Stimulated activated naive CD4-positive, alpha-beta T cell (primary cell): ENCODE measurements at places on chromosomes 2 and 18.

DNA sequence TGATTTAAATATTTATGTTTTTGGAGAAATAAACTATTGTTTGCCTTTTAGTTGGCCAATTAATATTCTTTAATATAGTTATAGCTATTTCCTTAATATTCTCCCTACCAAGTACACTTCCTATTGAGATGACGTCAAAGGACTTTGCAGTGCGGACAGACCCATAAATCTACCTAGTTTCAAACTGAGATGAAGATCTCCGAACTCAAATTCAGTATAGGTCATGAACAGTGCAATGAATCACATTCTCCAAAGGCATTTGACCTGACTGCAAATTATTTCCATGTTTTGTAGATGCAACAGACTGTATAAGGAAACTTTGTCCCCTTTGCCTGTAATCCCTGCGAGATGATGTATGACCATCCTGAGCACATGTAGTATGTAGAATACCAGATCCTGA, 342.6 kb upstream of the FIGN start:
- DNase-seq, result no peak

- no peak for DNase-seq
Observed at GRCh38 chr2:195360242-195360641, 296.8 kb upstream of the SLC39A10 start.

DNA sequence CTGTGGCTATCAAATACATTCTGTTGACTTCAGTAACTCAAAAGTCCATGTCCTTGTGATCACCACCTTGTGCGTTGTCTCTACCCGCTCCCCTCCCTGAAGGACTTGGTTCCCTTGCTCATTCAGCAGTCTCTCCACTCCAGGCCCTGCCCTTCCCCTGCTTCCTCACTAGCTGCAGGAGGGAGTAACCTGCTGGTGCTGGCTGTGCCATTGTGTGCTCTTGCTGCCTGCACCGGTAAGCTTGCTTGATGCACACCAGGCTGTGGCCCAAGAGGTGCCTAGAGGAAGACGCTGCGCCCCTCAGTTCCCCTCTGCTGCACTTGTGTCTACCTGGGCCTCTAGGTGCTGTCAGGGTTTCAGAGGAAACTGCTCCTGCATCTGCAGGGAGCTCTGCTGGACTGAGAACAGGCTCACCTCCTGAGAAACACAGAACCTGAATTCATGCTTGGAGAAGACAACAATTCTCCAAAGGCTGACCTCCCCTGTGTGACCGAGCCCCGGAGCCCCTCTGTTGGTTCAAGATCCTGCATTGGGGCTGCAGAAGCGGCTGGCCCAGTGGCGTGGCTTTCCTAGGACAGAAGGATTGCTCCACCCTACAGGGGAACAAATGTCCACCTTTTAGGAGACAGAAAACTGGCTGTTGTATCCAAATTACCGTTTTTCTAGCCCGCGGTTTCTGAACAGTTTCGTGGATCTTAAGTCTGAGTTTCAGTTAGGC, 33.6 kb downstream of the PTPRM start:
- DNase-seq, result no peak

- DNase-seq, result no peak
Observed at GRCh38 chr2:79649531-79649930, 136.7 kb downstream of the CTNNA2 start.

DNA sequence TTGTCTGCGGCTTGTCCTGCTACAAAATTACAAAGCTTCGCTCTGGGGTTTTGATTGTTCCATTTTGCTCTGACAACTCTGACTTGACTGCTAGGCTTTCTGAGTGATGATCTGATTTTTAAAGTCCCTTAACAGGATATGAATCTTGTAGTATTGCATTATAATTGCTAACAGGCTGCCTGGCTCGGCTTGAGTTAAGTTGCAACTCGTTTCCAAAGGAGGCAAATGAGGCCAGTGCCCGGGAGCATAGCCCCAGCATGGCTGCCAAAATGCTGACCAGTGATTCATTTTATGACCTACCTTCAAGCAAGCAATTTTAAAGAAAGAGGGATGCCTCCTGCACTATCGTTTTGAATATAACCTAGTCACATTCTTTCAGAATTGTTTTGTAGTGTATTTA, 135.4 kb downstream of the COL6A3 start:
- DNase-seq, result no peak

GRCh38 chr2:171822525-171823322, 71.3 kb downstream of the SLC25A12 start:
- DNase-seq, result no peak

DNA sequence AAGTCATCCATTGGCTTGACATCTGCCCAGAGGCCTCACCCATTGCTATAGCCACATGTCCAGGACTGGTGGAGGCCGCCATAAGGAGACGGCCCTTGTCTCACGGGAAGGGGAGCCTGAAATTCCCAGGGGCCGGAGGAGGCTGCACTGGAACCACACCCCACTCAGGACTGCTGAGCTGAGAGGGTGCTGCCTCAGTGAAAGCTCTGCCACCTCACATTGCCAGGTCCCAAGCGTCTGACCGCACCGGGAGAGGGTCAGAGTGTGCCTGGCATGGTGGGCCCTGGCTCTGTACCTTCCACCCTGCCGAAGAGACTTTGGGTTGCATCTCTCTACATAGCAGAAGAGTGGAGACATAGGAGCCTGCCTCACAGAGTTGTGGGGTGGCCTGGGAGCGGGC, 134.1 kb upstream of the GLI2 start:
- DNase-seq, result no peak

DNA sequence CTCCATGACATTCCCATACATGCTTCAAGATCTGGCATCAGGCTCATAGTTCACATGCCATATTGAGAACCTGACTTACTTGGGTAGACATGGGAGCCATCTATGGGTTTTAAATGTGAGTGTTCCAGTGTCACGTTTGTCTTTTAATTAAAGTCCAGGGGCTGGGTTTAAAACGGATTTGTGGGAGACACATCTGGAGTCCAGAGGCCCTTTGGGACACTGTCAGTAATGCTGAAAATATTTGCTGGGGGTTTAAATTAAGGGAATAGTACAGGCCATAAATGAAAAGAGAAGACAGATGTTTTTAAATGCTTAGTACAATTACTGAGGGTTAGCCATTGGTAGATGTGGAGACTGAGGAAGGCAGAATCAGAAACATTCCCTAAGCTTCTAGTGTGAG, 478.0 kb downstream of the PID1 start:
- DNase-seq, result no peak

- DNase-seq, result no peak
Observed at GRCh38 chr2:26521054-26521912, 43.4 kb upstream of the OTOF start.

DNA sequence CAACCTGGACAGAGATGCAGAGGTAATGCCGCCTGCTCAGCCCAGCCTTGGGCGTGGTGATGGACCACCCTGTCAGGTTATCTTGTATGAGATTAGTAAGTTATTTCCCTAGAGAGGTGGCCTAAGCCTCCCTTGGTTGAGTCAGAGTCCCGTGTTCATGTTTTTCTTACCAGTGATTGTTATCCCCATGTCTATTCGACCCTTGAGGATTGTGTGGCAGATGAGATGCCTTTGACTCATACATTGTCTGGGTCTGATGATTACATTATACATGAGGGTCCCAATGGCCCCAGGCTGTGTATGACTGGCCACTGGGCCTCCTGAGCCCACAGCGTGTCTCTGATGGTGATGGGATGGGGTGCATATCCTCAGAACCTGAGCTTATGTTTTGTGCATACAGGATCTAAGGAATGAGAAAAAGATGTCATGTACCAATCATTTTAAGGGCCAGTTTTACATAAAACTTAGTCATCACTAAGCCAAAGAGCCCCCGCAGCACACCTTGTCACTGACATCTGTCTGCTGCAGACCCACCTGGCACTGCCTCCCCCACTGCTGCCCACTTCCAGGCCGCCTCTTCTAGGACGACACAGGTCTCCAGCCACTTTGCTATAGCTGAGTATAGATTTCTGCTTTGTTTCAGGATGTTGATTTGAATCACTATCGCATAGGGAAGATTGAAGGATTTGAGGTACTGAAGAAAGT, 7.7 kb downstream of the PPP1R7 start:
- no peak for DNase-seq

GRCh38 chr2:98348066-98348561, 1.9 kb downstream of the CNGA3 start:
- DNase-seq, result no peak

- DNase-seq, result no peak
Observed at GRCh38 chr18:31738460-31739407, 21.9 kb downstream of the SLC25A52 start.

- no peak for DNase-seq
Observed at GRCh38 chr2:175612280-175612679, 389.8 kb downstream of the LNPK start.

- DNase-seq, result no peak
Observed at GRCh38 chr2:169795181-169795580, 3.5 kb upstream of the SSB start.

DNA sequence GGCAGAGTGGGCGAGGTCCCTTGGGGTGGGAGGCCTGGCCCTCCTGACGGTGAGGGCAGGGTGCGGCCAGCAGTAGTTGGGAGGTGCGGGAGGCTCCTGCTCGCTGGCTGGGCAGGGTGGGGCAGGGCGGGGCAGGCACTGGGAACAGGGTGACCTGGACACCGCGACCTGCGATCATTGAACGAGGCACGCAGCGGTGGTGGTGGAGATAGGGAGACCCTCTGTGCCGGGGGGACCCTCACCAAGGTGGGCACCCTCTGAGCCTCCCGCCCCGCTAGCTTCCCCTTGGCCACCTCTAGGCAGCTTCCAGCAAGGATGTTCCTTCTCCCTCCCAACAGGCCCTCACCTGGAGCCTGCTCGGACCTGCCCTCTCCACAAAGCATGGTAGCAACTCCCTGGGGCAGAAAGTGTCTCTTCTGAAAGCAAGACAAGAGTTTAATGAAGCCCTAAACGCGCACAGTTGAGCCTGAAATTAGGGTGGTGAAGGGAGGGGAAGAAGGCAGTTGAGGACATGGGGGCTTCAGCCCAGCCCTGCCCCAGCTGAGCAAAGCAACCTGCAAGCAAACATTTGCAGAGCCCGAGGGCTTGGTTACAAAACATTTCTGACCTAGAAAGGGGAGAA, 15.4 kb upstream of the FOSL2 start:
- no peak for DNase-seq
